ENCODE measurements at places on chromosomes 11 and 22.

DNA sequence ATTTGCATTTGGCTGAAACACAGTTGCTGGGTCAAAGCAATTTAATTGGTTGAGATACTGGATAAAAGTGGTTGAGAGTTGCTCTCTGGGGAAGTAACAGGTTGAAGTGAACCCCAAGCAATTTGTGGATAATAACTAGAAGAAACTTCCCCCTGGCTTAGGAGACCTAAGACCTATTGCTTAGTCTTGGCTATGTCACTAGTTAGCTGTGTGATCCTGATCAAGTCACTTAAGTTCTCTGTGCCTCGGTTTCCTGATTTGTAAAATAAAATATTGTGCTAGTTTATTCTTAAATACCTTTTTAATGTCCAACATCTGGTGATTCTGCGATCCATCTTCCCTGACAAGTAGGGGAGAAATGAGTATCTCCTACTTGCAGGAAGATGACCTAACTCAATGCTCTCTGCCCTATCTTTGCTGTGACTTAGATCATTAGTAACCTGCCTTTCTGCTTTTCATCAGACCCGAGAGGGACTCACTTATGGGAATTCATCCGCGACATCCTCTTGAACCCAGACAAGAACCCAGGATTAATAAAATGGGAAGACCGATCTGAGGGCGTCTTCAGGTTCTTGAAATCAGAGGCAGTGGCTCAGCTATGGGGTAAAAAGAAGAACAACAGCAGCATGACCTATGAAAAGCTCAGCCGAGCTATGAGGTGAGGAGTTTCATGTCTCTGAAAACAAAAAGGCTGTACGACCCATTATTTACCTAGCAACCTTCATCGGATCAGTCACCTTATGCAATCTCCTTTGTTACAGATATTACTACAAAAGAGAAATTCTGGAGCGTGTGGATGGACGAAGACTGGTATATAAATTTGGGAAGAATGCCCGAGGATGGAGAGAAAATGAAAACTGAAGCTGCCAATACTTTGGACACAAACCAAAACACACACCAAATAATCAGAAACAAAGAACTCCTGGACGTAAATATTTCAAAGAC, 37.5 kb downstream of the EHF start:
- DNase-seq, result no peak

DNA sequence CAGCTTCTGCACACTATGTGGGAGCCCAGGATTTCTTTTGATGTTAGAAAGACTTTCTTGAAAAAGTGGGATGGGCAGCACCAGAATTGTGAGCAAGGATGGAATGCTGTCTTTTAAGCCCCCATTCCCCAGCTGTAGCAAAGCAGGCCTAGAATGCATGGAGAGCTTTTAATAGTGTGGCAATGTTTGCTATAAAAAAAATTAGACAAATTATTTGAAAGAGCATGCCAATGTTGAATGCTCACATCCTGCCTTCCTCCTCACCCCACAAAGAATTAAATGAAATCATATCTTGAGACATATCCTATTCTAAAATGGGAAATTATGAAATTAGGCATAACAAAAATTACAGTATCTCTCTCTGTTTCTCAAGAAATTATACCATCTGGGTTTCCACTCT, 154.7 kb downstream of the C11orf91 start:
- no peak for DNase-seq

GRCh38 chr11:90822996-90823395, 600.1 kb upstream of the CHORDC1 start:
- no peak for DNase-seq

GRCh38 chr11:133122256-133122655, 410.0 kb downstream of the OPCML start:
- DNase-seq, result no peak

DNA sequence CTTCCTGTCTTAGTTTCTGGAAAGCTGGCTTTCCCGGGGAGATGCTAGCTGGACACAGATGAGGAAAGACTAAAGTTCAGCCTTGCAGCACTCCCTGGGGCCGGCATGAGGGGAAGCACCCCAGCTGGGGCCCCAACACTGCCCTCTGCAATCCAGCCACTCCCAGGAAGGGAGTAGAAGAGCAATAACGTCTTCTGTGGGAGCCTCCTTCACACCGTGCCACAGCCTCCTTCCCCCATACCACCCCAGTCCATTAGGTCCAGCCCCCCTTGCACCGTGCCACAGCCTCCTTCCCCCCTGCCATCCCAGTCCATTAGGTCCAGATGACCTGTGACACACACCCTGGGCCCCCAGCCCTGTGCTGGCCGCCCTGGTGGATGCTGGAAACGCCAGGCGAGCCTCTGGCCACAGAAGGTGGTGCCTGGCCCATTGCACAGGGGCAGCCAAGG, 44.1 kb upstream of the PRDM11 start:
- DNase-seq, result no peak

GRCh38 chr11:68146704-68147474, 25.7 kb upstream of the CHKA start:
- DNase-seq, result no peak

DNA sequence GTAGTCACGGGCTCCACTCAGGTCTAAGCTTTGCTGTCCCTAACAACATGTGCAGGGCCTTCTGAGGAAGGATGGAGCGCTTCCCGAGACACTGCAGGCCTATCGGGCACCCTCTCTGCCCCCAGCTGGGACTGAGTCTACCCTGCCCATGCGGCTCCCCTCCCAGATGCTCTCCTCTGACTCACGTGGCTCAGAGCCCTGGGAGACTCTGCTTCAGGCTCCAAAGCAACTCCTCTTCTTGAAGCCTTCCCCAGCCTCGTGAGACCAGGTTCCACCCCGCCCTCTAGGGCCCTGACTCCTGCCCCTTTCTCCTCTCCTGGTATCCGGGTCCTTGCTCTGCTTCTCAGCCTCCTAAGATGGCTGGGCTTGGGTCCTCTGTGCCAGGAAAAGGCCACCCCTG, 28.4 kb upstream of the ARFGAP3 start:
- no peak for DNase-seq

- no peak for DNase-seq
Measured at GRCh38 chr11:114134870-114135269, 75.4 kb downstream of the ZBTB16 start.

GRCh38 chr11:132683602-132684001, 848.7 kb downstream of the OPCML start:
- no peak for DNase-seq

GRCh38 chr11:34305193-34305592, 52.6 kb downstream of the ABTB2 start:
- no peak for DNase-seq

GRCh38 chr11:90465553-90465952, 242.7 kb upstream of the CHORDC1 start:
- DNase-seq, result no peak

GRCh38 chr11:128236506-128237498, 350.6 kb downstream of the ETS1 start:
- no peak for DNase-seq

DNA sequence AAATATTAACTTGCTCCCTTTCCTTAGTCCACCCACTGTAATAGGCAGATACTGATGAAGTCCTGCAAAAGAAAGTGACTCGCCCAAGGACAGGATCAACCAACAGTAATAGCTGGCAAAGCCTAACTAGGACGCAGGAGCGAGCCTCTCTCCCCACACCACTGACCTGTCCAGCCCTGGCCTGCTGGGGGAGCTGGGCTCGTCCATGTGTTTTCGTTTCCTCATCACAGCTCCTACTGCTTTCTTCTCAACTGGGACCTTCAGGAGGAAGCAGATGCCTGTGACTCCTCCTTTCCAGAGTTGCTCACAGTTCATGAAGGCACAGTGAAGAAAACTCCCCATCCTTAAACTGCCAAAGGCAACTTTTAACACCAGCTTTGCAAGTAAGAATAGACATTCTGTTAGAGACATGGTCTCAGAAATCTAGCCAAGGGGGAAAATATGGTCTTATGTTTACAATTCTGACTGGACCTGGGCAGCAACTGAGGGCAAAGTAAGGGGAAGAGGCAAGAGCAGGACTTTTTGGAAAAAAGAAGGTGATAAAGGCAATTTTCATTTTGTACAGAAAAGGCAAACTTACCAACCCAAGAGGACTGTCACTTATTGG, 11.6 kb upstream of the GPHA2 start:
- no peak for DNase-seq

DNA sequence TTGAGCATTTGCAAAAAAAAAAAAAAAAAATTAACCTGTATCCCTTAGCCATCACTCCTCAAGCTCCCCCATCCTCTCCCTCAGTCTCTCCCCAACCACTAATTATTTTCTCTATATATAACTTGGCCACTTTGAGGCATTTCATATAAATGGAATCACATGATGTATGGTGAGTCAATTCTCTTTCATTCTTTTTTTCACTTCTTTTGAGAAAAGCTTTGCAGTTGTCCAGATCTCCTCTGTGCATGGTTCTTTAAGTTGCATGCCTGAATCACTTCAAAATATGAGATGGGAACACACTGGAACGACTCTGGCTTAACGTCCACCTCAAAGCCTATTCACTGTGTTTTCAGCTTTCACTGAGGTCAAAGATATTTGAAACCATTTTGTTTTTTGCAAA, 40.7 kb downstream of the SHANK2 start:
- no peak for DNase-seq

DNA sequence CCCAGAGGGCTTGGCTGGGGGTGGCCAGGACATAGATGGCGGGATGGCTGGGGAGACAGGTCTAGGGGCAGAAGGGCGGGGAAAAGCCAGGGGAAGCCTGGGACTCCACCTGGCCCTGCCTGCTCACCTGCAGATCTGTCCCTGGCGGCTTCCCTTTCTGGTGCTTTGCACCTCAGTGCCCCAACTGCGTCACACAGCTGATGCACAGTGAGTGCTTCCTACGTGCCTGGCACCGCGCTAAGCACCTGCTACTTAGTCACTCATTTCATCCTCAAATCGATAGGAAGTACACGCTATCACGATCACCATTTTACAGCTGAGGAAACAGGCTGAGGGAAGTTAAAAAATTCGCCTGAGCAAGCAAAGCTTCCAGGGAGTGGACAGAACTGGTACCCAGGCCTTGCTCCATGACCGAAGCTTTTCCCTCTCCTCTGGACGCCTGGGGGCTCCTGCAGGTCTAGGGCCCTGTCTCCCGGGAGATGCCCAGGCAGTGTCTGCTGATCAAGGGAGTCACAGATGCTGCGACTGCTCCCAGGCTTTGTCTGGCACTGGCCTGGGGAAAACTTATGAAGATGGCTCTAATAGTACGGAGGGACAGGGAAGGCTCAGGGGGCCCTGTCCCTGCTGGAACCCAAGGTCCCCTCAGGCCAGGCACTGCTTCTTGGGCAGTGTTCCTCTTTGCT, 63.0 kb upstream of the TTLL12 start:
- DNase-seq, result no peak

DNA sequence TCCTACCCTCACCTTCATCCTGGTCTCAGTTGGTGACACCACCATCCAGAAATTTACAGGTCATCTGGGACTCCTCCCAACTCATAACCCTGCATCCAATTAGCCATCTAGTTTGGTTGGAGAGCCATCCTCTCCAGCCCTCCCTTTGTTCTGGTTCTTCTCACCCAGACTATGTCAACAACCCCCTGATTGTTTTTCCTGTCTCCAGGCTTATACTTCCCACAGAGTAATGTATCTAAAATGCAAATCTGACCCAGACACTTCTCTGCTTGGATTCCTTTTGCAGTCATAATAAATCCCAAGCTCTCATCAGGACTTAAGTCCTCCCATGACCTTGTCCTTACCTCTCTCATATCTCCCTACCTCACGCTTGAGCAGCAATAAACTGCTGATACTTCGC, 3.0 kb downstream of the TTC12 start:
- no peak for DNase-seq

DNA sequence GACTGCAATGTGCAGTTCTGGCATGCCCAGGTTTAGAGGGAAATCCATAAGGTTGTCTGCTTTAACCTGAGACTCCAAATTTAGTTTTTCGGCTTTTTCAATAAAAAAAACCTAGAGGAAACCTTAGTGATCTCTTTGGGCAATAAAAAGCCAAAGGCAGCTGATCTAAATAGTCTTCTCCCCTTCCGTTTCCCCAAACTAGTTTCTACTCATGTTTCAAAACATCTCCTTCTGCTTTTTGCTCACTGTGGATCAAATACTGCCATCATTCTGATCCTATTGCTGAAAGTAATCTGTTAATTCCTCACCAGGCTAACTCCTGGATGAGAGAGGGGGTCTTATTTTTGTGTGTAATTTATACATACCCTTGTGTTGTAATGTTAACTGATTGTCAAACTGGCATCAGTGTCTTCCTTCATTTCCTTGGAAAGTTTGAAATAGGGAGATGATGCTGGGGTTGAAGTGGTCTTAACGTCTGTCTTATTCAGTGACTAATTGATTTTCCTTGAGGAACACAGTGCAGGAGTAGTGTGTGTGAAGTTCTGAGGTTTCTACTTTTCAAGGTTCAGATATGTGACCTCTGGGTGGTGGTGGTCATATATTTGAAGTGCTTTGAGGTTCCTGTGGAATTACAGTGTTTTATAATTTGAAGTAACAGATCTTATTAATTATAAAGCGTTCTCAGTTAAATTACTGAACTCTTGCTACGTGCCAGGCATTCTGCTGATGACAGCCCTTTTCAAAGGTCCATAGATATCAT, 55.0 kb downstream of the ARHGAP42 start:
- DNase-seq, result no peak

DNA sequence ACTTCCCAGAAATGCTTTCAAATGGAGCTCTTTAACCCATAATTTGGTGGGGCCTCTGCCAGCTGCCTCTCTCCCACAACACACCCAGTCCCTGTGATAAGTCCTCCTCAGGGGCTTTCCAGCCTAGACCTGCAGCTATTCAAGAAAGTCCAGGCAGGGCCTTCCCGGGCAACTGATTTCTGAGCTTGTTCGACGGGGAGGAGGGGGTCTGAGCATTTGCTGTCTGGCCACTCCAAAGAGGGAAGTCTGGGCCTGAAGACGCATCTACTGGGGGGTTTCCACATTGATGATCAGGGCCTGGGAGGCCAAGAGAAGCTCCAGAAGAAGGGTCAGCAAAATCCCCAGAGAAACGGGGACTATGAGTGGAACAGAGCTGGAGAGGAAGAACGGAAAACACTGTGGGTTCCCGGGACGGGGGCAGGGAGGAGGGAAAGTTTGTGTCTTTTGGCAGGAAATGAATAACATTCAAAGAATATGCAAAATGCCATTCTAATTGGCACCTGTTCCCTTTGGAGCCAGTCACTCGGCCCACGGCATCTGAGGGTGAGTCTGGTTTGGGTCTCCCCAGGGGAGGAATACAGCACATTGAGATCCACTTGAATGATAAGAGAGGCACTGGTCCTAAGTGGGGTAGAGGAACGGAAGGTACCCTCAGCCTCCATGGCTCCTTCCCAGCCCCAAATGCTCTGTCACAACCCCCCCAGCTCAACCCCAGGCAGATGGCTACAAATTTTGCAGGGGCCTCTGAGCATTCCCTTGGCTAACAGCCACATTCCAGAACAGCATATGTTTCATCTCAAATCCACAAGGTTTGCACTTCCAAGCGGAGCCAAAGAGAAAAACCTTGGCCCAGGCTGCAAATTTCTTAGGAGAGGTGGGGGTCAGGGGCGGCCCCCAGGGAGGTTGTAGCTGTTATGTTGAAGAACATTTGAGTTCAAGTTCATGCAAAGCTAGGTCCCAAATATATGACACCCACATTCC, 72.0 kb downstream of the RPUSD4 start:
- DNase-seq, result no peak

GRCh38 chr11:10488934-10489691, 34.0 kb downstream of the AMPD3 start:
- DNase-seq, result no peak
